ENCODE measurements at places on chromosomes 7 and 10.
A peak's percentile ranks its signal among the peaks of the same experiment; 100 is the strongest.

- no peak for DNase-seq
These were observed 45.2 kb downstream of the GPR141 start for GRCh38 chr7:37728747-37729146.

- DNase-seq: no peak
These were observed 12.3 kb upstream of the SNX10 start for GRCh38 chr7:26279405-26279804.

DNA sequence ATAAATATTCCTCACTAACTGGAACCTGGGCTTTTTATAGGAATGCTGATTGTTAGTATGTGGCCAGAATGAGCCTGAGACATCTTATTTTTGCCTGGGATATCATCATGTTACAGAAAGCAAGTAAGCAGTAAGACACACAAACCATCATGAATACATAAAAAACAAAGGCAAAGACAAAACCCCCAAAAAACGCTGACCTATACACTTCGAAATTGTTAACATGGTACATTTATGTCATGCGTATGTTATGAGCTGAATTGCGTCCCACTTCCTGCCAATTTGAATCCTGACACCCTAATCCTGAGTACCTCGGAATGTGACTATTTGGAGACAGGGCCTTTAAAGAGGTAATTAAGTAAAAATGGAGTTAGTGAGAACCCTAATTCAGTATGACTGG is 12.3 kb upstream of the NRF1 start:
- DNase-seq: no peak

DNA sequence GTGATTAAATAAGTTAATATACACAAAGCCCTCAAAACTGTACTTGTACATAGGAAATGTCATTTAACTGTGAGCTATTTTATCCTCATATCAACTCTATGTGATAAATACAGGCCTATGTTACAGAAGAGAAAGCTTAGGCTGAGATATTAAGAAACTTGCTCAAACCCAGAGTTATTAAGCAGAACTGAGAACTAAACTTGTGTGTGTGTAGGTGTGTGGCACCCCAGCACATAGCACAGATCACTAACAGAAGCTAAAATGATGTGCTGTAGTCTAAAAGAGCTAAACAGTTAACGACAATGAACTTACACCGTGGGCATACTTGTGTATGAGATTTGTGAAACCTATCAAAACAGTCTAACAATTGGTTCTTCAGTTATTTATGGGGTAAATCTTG is 34.5 kb downstream of the MTPN start:
- no peak for DNase-seq

GRCh38 chr10:72337039-72337629 is 17.6 kb downstream of the DNAJB12 start:
- DNase-seq: peak; percentile 92

DNA sequence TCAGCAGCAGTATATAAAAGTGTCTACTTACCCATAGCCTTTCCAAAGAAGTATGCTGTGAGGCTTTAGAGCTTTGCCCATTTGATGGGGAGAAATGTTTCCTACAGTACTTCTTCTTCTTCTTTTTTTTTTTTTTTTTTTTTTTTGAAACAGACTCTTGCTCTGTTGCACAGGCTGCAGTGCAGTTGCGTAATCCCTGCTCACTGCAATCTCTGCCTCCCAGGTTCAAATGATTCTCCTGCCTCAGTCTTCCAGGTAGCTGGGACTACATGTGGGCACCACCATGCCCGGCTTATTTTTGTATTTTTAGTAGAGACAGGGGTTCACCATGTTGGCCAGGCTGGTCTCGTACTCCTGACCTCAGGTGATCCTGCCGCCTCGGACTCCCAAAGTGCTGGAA is 101.7 kb upstream of the TMEM26 start:
- DNase-seq: no peak

- DNase-seq: no peak
These were observed 34.0 kb downstream of the MXI1 start for GRCh38 chr10:110241407-110241806.

DNA sequence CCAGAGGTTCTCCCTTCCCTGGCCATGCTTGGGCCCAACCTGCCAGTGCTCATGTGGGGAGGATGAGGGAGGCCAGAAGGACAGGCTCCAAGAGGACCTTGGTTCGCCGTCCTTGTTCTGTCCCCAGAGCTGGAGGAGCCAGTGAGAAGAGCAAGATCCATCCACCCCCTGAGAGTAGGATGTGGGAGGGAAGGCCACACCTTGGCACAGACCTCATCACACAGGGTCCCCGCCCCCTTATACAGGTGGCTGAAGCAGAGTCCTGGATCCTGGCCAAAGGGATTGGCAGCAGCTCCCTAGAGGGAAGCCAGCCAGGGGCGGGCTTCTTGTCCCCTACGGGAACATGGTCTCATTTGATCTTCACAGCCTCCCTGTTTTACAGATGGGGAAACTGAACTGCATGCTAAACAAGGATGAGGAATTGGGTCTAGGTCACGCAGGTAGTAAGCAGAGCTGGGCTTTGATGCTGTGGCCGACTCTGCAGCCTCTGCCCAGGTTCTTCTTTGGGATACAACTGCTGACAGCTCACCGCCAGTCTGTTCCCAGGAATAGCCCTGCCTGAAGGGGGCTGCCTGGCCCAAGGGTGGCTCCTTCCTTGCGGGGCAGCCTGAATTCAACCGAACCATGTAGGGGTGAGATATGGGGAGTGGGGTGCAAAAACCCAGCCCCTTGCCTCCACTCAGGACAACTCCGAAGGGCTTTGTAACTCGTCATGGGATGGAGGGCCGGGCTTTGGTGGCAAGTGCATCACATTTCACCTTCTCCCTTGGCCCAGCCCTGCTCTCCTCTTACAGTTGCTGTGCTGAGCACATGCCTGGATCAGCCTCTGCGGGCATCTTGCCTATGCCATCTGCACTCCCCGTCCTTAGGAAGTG is 62.2 kb upstream of the KDM7A start:
- no peak for DNase-seq

DNA sequence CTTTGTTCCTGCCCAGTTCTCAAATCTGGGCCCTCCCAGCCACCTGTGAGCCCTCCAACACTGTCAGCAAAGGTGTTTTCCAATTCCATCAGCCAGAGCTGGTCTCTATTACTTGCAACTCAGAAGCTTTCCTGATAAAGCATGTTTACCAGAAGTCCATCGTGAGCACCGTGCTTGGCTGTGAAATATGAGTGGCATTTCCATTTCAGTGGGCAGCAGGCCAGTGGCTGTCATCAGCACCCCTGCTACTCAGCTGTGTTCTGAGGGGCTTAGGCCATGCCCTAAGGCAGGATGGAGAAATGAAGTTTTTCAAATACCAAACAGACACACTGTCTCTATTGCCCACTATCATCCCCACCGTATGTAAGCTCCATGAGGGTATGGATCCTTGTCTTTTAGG is 12.7 kb upstream of the BNIP3 start:
- no peak for DNase-seq

DNA sequence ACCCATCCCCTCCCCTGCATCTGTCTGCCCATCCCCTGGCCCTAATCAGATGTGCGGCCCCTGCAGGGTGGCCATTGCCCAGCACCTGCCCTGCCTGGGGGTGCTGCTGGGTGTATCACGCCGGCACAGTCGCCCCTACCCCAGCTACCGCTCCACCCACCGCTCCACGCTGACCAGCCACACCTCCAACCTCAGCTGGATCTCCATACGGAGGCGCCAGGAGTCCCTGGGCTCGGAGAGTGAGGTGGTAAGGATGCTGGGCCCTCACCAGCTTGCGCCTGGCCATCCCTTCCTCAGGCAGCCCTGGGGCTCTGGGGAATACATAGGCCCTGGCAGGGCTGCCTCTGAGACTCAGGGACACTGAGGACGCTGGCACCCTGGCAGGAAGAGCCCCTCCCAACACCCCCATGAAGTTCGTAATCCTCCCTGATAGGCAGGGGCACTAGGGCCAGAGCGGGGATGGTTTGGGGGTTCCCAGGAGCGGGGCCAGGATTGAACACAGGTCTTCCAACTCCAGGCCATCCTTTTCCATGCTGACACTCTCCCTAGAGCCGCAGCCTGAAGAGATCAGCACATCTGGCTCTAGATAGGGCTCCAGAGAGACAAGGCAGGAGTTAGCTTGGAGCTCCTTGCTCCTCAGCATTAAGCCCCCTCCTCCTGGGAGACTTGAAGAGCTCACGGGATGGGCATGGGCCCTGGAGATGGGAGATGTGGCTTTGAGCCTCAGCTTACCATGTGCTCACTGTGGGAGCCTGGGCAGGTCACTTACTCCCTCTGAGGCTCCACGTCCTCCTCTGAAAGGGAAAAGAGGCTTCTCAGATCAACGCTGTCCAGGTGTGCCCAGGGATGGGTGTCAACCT is 5.9 kb upstream of the LDB3 start:
- peak; percentile 20 for DNase-seq

GRCh38 chr10:1124796-1125195 is 68.6 kb downstream of the WDR37 start:
- no peak for DNase-seq

DNA sequence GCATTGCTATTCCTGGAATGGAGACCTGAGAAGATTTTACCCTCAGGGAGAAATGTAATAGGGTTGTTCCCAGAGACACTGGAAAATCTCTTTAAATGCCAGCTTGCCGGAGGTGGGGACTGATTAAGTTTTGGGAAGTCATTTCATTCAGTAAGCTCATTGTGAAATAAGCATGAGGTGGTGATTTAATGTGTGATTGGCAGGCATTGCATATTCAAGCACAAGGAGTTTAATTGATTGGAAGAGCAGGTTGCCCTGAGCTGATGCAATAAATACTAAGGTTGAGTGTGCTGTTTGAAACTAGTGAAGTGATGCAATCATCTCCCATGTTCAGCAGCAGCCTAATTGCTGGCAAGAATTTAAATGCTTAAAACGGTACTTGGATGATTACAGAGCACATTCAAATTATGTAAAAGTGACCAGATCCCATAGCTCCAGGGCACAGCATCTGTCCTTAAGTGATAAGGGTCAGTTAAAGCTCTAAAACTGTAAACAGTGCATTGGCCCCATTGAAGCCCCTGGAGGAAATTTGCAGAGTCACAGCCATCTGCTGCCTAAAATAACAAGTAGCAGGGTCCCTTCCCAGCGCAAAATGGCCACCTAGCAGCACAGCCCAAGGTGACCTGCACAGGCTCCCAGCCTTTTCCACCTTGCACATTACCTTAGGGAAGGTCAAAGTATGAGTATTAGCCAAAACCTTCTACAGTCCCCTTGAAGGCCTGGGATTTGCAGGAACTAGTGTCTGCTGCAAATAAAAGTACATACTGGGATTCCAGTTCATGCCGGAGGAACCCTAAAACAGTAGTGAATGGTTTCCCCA is 92.1 kb downstream of the CCDC71L start:
- DNase-seq: no peak

GRCh38 chr7:114972567-114972966 is 50.7 kb downstream of the MDFIC start:
- DNase-seq: no peak

GRCh38 chr10:112244197-112244596 is 39.0 kb upstream of the TECTB start:
- DNase-seq: no peak

DNA sequence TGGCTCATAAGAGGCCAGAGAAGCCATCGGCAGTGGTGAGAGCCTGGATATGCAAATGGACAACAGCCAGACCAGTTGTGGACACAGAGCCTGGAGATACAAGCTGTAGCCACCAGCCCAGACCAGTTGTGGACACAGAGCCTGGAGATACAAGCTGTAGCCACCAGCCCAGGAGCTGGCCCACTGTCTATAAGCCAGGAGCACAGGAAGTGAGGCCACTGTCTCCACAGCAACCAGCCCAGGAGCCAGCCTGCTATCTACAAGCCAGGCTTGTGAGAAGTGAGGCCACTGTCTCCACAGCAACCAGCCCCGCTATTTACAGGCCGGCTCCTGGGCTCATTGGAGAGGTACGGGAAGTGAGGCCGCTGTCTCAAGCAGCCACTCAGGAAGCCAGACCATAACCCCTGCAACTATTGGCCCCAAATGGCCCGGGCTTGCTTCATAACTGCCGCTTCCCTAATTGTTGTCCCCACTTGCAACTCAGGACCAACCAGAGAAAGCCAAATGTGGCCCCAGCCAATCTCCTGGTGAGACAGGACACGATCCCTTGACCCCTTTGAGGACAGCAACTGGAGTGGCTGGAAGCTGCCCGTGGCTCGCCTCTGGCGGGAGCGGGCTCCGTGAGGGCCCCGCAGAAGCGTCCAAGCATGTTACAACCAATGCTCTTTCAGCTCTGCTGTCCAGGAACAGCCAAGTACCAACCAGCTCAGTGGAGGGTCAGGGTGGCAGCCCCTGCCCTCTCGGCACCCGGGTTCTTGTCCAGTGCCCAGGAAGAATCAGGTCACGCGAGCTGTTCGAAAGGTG is 44.1 kb upstream of the CNPY1 start:
- DNase-seq: no peak

DNA sequence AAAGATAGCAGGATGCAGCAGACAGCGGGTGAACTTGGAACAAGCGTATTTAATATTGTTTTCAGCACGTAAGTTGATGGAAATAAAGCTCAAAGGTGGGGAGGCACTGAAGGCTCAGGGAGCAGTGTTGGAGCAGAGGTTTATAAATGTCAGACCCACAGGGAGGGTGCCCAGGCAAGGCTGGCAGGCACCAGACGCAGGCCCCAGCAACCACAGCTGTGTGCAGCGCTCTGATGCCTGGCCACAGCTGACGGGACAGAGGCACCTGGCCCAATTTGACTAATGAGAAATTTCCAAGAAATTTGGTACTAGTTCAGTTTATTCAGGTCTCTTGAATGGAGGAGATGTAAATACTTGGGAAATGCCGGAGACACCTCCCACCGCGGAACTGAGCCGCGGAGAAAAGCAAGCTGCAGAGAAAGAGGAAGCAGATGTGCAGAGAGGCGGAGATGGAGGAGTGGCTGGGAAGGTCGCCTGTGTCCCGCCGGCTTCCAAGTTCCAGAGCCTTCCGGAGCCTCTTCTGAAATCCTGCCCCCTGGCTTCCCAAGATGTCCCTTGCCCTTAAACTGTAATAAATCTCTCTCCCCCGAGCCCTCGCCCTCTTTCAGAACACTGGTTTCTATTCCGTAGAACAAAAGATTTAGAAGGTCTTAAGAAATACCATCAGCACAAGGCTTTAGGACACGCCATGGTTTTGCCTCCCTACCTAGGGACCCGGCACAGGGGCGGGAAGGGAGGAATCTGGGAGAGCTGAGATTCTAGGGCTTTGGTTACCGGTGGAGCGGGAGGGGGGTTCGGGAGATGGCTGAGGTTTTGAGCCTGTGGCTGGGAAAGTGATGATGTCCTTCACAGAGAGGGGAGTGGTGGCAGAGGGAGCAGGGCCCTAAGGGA is 38.4 kb upstream of the PLXNA4 start:
- DNase-seq: peak; percentile 45

DNA sequence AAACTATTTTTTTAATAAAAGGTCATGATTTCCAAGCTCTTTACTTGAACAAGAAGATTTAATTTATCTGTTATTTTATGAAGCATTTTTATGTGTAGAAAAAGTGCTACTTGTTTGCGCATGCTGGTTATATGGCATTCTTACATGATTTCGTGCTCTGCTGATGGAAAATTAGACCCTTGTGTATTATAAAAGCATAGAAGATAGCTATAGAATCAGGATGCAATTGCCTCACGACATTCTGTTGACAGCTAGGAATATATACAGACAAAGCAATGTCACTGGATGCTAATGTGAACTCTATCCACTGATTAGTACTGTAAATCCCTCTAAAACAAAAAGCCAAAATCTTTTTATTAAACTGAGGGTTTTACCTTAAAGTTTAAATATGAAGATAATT is 255.9 kb downstream of the MDFIC start:
- no peak for DNase-seq

Data from left cardiac atrium (tissue), 4 donors.